ENCODE measurements at places on chromosomes 3 and 15. TPM values are rescaled to one million over a fixed set of nuclear protein-coding genes. Genes with fewer than 3 reads are reported as not detected.

DNA sequence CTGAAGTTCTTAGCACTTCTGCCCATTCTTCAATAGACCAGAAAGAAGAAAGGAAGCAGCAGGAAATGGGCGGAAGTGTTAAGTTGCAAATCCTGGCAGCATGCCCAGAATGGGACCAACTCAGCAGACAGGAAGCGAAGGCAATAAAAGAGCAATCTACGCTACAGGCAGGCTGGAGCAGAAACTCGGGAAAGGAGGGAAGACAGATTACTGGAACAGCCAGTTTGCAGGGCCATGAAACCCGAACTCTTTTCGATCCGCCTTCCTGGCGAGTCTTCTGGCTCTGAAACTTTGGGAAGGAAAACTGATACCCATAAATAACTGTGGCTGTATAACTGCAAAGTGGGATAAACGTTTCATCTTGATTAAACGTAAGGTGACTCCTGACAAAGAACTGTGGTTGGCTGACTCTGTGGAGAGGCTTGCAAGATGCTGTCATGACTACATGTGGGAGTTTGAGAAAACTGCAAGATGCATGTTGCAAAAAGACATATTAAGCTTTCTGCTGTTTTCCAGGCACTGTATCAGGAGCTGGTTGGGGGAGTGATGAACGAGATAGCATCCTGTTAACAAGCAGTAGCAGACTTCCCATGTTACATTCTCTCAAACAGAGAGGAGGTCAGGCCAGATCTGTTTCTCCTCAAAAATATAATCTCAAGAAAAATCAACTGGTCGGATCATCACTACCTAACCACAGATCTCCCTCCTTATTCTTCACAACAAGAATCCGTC is 67.8 kb downstream of the FMN1 start:
- peak; percentile 95 for DNase-seq

- no peak for DNase-seq
These were observed 855.9 kb downstream of the MCTP2 start for GRCh38 chr15:95087253-95087609.

The COL7A1 gene
- total RNA-seq = 0.10 TPM

DNA sequence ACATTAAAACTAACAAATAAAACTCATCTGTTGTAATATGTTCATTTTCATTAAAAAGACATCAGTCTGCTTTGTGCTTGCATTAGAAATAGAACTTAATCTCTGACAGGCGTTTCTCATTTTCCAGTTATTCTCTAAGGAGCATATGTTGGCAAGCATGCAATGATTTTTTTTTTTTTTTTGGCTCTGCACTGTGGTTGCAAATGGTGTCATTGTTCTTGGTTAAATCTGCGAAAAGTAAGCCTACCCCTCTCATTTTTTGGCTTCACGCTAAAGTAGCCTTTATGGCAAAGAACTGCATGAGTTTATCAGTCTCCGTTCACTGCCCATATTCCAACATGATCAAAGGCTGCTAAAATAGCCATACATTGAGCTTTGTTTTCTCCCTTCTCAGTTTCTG is 403.2 kb downstream of the MECOM start:
- DNase-seq = no peak

- DNase-seq = no peak
These were observed 976.7 kb downstream of the MCTP2 start for GRCh38 chr15:95208071-95208470.

The NUSAP1 gene
- 167 TPM for total RNA-seq

The COL8A1 gene
- not detected for total RNA-seq

DNA sequence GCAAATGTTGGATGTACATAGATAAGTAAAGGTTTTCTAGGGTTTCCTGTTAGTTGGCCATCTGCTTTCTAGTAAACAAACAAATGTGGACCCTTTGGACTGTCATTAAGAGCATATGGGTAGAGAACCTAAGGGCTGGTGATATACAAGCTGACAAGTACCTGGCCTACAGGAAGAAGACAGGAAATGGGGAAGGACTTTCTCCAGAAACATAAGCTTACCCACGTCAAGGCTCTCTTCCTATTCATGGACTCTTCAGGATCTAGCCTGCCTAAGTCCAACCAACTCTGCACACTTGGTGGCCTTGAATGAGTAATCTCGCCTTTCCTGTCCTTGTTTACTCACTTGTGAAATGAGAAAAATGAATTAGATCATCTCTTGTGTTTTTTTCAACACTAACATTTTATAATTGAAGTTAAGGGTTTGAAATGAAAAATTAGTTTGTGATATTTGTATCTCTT is 22.2 kb upstream of the GOLIM4 start:
- DNase-seq = peak; percentile 12

GRCh38 chr3:177904621-177905020 is 631.6 kb upstream of the KCNMB2 start:
- DNase-seq = no peak

GRCh38 chr3:15535732-15536131 is 14.2 kb upstream of the COLQ start:
- no peak for DNase-seq

DNA sequence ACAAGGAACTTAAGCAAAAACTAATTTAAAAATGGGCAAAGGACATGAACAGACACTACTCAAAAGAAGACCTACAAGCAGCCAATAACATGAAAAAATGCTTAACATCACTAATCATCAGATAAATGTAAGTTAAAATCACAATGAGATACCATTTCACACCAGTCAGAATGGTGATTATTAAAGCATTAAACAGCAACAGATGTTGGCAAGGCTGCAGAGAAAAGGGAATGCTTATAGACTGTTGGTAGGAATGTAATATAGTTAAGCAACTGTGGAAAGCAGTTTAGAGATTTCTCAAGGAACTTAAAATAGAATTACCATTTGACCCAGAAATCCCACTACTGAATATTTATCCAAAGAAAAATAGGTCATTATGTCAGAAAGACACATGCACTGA is 482.2 kb downstream of the SQOR start:
- DNase-seq = no peak

The HMCES gene
- 58.0 TPM for total RNA-seq

DNA sequence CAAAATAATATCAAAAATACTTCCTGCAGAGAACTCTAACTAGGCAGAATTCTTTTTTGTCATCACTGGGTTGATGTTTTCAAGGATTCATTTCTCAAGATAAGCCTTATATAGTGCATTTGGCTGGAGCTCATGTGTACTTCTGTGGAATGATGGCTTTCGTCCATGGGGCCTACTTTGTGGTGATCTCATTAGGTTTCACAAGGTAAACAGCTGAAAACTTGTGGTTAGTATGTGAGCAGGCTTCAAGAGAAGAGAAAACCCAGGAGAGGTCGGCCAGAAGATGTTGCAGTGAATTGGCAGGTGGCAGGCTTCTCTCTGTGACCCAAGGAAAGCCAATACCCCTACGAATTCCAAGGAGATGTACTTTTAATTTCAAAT is 121.4 kb upstream of the PHLDB2 start:
- DNase-seq = no peak

DNA sequence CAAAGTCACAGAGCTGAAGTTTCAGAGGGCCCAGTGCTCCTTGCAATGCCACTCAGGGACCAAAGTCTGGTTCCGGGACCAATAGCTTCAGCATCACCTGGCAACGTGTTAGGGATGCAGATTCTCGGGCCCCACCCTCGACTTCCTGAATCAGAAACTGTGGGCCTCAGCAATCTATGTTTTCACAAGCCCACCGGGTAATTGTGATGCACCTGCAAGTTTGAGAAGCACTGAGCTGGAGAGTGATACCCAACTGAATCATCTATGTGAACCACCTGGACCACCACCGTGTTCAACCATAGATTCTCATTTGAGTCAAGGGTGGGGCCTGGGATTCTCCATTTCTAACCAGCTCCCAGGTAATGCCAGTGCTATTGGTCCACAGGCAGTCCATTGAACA is 55.7 kb downstream of the CORO2B start:
- no peak for DNase-seq

The EOMES gene
- total RNA-seq = not detected

The GNAT1 gene
- total RNA-seq = not detected

DNA sequence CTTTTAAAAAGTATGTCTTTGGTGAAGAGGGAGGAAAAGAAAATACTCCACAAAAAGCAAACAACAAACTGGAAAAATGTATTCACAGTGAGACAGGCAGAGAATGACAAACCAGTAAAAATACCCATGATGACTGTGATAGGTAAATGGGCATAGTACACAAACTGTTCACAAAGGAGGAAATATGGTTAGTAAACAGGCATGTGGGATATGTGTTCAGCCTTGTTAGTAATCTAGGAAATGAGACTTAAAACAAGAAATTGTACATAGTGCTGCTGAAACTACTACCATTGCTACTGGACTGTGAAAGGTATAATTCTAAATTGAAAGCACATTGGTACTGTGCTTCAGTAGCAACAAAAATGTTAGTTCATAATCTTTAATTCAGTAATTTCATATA is 50.1 kb downstream of the UBE2E2 start:
- DNase-seq = no peak

DNA sequence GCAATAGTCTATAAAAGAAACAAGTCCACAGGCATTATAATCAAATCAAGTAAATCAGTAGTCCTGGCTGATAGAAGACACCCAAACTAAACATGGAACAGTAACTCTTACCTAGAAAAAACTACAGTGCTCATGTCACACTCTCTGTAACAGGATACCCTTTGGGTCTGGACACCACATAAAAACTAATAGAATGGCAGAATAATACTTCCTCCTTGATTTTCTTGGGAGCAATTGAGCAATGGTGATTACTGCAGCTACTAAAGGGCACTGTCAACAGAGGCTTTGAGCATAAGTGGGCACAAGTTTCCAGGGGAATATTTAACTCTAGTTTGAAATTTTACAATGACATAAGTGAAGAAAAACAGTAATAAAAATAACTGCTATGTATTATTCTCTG is 59.5 kb downstream of the GLB1 start:
- no peak for DNase-seq

GRCh38 chr3:9590282-9590791 is 36.7 kb upstream of the LHFPL4 start:
- DNase-seq = no peak

The HES1 gene
- 543 TPM for total RNA-seq

The FSTL1 gene
- total RNA-seq = 0.08 TPM

GRCh38 chr3:14921811-14922705 is 25.3 kb upstream of the NR2C2 start:
- no peak for DNase-seq

The SUCNR1 gene
- 0.08 TPM for total RNA-seq

DNA sequence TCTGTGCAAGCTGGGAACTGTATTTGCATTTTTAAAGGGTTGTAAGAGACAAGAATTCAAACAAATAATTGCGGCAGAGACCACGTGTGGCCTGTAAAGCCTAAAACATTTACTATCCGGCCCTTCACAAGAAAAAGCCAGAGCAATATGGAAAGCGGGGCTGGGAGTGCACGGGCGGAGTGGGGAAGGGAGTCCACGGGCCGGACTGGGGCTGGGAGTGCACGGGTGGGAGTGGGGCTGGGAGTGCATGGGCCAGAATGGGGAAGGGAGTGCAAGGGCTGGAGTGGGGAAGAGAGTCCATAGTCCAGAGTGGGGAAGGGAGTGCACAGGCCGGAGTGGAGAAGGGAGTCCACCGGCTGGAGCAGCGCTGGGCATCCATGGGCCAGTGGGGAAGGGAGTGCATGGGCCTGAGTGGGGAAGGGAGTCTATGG is 41.2 kb downstream of the KLF15 start:
- DNase-seq = no peak

DNA sequence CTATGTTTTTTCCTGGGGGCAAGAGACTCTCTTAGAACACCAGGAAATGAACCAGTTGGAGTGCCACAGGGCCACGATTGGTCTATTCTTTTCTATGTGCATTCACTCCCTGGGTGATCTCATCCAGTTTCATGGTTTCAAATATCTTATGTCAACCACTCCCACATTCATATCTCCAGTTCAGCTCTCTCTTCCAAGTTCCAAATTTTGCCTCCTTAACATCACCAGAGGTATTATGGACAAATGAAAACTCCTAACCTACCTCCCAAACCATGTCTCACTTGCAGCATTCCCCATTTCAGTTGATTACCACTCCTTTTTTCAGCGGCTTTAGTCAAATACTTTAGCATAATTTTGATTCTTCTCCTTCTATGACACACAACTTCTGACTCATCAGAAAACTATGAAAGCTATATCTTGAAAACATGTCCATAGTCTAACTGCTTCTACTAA is 203.1 kb upstream of the SEMA6D start:
- no peak for DNase-seq

DNA sequence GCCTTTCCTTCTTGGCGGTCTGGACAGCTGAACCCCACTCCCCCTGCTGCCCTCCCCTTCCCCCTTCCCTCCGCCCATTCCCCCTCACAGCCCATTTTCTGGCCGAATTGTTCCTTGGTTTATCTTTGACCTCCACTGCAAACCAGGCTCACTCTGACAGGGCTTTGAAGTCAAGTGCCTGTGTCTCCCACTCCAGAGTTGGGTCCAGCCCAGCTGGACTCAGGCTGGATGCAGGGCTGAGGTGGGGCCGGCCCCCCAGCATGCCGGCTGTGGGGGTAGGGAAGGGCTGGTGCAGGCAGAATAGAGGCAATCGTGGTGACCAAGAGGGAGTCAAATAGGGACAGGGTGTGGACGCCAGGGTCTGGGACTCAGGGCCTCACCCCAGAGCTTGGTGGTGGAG is 57.0 kb upstream of the MRPS22 start:
- DNase-seq = no peak

Data from HT-29 (cell line).